ELR (cell line): ENCODE measurements at places on chromosomes 5 and 9.
A peak's percentile ranks its signal among the peaks of the same experiment; 100 is the strongest.

DNA sequence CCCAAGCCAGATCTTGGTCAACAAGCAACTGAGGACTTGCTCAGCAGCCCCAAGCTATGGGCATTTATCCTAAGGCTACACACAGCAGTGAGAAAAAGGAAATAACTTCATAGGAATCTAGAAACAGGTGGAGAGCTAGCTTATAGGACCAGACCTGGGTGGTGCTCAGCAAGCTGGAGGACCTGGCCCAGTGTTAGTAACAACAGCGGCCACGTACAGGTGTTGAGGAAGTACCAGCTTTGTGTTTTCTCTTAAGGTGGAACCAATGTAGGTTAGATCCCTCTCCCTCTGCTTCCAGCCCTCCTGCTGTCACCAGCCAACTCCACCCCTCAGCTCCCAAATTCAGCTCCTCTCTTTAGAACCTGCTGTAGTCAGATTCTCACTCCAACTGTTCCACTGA is 43.4 kb downstream of the IRF1 start:
- no peak for DNase-seq

- DNase-seq, result no peak
These were observed 72.4 kb downstream of the FYB1 start for GRCh38 chr5:39146831-39147540.

GRCh38 chr5:127290019-127290945 is at the start of gene MEGF10:
MEGF10 (plus strand) TSS chr5:127290796; CDS start chr5:127331309, 40,513 bp downstream.
- peak; percentile 60 for DNase-seq

DNA sequence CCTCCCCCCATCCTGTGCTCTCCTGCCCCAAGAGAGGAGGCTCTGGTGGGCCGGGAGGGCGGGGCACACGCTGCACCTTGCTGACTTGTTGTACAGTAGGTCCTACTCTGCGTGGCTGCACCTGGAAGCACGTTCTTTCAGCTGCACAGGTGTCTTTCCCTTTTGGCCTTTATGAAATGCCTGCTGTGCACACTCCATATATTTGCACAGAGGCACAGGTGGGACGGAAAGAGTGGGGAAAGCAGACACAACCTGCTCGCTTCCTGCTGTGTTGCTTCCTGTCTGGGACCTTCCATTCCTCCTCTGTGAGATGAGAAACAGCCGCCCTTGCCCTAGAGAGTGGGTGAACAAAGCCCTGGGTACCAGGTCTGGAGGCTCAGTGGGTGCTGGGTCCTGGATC is 4.8 kb downstream of the USP20 start:
- no peak for DNase-seq

- DNase-seq, result no peak
These were observed 150.8 kb upstream of the SLC44A1 start for GRCh38 chr9:105093685-105094084.

- DNase-seq, result no peak
These were observed 406.2 kb upstream of the ZNF608 start for GRCh38 chr5:125152461-125153189.

DNA sequence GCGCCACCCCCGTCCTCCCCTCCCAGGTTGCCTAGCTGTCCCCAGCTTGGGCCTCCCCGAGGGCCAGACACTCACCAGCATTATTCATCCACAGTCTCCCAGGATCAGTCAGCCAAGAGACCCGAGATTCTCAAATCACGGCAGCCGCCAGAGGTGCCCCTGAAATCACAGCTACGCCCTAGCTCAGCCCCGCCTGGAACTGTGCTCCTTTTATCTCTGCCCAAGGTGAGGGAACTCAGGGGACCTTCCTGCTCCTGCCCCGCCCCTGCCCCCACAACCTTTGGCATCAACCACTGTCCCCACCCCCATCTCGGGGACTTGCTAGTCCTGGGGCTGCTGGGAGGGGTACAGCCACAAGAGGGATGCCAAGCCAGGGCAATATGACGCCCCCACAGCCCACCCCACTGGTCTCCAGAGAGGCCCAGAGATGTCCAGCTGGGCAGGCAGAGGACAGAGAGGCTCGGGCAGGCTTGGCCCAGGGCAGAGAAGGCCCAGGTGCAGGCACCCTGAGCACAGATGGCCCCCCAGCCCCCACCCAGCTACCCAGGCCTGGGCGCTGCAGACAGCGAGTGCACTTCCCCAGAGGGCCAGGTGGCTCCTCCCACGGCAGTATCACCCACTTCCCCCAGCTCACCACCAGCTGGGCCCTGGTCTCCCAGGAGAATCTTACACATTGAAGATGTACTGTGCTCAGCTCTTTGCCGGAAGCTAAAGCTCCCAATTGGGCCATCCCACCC is at the start of gene FUT7:
TSS of gene FUT7 (minus strand) at position 185 of the 737 bp plus-strand sequence. CDS start at position 88, 97 bp downstream.
- no peak for DNase-seq
